ENCODE measurements at places on chromosomes 12 and 14. TPM values are rescaled to one million over a fixed set of nuclear protein-coding genes. Genes with fewer than 3 reads are reported as not detected.

Gene CLEC4D
- not detected for total RNA-seq

Gene CCDC177
- total RNA-seq, result not detected

Gene DPF3
- 0.23 TPM for total RNA-seq

Gene SLC7A7
- 1.5 TPM for total RNA-seq

Gene RIMBP2
- not detected for total RNA-seq

Gene TMEM132C
- not detected for total RNA-seq

DNA sequence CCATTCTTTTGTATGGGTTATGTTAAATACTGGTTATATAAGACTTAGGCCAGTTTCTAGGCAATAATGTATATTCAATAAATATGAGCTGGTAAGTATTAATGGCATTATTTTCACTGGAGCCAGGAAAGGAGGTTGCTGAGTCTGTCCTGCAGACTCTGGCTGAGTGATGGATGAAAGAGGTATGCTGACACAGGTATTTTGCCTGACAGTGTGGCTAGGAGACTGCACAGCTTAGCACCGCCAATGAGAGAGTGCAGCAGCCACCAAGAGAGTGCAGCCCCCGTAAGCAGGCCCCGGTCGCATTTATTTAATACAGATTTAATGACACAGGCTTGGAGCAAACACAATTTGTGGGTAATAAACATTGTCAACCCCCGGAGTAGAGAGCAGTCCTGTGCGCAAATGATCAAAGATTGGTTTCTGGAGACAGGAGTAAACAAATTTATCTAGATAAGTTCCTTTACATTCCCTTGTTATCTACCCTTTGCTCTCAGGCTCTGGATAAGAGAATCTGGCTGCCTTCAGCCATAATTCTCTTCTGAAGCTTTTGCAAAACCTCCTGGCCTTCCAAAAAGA lies 37.4 kb downstream of the TMTC3 start:
- DNase-seq, result no peak

DNA sequence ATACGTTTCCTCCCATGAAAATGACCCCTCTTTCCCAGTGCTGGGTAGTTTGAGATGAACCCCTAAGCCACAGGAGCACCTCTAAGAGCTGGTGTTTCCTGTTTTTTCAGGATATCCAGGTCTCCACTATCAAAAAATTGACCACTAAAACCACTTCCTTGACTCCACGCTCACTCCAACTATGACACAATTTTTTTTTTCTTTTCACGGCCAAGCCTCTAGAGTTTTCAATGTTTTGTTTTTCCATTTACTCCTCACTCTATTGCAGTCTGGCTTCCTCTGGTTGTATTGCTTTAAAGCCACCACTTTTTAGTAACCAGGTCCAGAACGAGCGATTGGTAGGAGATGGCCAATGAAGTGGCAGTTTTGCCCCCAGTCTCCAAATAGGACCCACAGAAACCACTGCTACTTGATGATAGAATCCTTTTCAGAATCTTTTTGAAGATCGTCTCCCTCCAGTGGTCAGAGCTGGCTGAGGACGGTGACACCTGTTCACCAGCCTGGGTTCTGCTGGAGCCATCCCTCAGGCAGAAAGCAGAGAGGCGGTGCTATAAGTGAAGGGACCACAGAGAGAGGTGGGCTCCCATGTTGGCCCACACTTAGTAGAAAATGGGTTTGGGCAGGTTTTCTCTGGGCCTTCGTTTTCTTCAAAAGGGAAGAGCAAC lies 454.4 kb downstream of the VRK1 start:
- DNase-seq, result no peak

DNA sequence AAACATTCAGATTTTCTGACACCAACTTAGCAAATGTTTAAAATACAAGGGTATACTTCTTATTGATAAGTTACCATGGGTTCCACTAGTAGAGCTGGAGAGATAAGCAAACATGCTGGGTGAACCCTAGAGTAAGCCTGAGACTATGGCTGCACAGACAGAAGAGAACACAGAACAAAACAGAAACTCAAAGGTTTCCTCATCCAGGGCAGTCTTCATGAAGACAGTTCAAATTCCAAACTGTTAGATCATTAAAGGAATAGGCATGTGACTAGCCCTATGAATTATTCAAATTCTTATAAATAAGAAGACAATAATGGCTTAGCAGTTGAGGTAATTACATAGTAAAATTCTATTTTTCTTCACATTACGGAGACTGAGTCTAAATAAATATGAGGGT lies 28.1 kb downstream of the BTBD7 start:
- no peak for DNase-seq

DNA sequence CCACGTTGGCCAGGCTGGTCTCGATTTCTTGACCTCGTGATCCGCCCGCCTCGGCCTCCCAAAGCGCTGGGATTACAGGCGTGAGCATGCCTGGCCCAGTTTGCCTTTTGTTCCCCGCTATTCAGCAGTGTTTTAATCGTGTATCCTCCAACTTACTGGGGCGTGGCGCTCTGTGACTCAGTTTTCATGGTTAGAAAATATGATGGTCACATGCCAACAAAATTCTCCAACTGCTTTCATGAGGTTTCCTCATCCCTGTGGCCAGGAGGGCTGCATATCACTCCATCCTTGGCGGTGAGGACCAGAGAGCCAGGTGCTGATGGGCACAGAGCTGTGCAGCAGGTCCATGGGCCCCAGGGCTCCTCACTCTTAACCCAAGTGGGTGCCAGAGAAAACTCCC lies 33.0 kb upstream of the PRMT8 start:
- DNase-seq, result no peak

DNA sequence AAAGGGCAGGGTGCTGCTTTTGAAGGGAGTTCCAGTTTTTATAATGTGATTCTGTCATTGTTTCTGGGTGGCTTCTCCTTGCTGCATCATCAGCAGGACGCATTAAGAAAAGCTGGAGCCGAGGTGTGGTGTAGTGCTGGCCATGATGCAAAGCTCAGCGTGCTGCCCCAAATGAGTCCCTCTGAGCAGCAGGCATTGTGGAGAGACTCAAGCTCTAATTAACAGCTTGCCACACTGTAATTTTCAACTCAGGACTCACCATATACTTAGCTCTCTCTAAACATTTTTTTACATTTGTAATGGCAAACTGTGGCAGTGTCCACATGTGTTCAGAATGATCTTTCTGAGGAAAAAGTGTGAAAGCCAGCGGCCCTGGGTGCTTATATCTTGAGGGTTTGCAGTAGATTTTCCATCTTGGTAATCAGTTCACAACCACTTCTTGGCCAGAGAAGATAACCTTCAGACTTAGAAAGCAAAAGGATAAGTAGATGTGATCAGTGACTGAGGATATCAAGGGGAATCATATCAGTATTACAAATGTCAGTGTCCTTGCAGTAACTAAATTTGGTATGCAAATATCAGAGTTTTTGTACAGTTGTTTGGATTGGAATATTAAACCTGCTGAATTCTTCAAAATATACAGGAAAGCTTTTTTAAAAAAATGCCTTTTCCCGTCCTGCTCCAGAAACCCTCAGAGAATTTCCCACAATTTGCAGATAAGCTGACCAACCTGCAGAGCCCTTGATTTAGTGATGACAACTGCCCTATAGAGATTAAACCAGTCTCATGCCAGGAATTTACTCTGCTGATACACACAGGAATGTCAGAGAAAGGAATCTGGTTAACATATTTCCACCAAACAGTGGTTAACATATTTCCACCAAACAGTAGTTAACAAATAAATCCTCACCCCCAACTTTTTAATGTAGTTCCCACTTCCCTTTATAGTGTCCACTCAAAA lies 63.6 kb downstream of the DAAM1 start:
- DNase-seq, result no peak

- DNase-seq, result no peak
These were observed 48.8 kb upstream of the SLCO1C1 start for GRCh38 chr12:20646239-20646827.

DNA sequence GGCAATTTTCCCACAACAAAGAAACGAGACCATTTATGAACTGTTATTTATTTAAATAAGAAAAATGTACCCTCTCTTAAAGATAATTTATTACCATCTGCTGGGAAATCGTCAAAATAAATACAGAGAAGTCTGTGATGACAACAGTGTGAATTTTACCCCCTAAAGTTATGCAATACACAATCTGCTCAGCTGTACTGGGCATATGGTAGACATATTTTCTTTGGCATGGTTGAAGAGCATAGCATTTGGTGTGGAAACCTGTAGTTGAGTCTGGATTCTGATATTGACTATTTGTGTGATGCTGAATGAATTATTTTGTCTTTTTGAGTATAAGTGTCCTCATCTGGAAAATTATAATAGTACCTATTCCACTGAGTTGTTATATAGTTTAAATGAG lies 60.0 kb downstream of the CFAP54 start:
- DNase-seq, result no peak

DNA sequence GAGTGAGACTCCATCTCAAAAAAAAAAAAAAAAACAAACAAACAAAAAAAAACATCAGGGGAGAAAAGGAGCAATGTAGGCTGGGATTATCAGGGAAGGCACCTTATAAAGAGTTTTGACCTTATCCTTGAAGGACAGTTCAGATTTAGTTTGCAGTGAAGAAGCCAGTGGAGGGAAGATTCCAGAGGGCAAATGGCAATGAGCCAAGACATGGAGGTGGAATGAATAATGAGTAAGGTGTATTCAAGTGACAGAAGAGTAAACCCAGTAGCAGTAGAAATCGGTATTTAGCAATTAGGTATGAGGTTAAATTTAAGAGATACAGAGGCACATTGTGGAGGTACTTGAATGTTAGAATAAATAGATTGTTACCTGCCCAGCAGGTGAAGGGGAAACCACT lies 2.2 kb upstream of the DUSP16 start:
- no peak for DNase-seq
